ENCODE measurements at places on chromosomes 11 and 22.

- peak; percentile 80 for DNase-seq
These were observed 8.5 kb downstream of the YPEL4 start for GRCh38 chr11:57641011-57641807.

DNA sequence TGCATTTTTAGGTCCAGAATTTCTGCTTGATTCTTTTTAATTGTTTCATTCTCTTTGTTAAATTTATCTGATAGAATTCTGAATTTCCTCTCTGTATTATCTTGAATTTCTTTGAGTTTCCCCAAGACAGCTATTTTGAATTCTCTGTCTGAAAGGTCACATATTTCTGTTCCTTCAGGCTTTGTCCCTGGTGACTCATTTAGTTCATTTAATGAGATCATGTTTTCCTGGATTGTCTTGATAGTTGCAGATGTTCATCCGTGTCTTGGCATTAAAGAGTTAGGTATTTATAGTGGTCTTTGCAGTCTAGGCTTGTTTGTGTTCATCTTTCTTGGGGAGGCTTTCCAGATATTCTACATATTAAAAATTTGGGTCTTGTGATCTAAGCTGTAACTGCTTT, 694.8 kb upstream of the CCDC179 start:
- DNase-seq: no peak

DNA sequence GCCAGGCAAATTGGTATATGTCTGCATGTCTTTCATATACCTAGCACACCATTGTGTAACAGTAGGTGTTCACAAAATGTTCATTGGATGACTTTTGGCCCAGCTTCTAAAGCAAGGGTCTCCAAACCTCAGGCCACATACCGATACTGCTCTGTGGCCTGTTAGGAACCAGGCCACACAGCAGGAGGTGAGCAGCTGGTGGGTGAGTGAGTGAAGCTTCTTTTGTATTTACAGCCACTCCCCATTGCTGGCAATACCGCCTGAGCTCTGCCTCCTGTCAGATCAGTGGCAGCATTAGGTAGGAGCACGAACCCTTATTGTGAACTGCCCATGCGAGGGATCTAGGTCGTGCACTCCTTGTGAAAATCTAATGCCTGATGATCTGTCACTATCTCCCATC, 836.6 kb downstream of the NTM start:
- DNase-seq: no peak

DNA sequence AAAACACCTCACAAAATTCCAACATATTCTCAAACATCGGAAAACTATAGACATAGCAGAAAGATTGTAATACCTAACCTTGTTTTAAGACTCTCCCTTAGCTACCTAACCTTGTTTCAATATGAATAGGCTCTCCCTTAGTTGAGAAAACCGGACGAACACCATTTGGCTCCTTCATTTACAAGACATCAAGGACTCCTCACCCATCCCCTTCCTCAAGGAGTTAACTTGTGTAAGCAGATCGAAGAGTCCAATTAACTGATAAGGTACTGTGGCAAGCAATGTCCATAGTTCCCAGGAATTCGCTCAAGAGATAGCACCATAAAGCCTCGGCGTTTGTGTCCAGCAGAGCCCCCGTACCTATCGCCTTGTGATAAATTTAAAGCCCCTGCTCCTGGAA, 4.6 kb upstream of the ACRV1 start:
- no peak for DNase-seq

- no peak for DNase-seq
These were observed 174.1 kb downstream of the TTC28 start for GRCh38 chr22:28505416-28506149.

DNA sequence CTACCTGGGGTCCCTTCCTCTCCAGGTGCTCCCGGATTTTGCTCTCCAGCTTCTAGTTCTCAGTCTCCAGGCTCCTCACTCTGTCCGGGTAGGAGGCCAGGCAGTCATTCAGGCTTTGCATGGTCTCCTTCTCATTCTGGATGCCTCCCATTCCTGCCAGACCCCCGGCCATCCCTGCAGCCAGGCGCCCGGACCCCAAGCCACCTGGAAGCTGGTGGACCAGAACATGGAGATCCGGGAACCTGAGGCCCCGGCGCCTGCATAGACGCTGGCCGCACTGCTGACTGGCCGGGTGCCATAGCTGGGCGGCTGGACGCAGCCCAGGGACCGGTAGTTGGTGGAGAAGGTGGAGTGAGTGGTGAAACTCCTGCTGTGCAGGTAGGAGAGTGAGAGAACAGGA, 8.0 kb upstream of the OR52L1 start:
- no peak for DNase-seq

DNA sequence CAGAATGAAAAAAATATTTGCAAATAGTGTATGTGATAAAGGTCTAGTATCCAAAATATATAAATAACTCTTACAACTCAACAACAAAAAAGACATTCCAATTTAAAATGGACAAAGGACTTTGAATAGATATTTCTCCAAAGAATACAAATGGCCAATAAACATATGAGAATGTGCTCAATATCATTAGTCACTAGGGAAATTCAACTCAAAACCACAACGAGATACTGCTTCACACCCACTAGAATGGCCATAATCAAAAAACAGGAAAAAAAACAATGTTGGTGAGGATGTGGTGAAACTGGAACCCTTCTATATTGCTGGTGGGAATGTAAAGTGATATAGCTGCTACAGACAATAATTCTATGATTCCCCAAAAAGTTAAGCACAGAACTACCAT, 38.6 kb upstream of the RPS13 start:
- DNase-seq: no peak

DNA sequence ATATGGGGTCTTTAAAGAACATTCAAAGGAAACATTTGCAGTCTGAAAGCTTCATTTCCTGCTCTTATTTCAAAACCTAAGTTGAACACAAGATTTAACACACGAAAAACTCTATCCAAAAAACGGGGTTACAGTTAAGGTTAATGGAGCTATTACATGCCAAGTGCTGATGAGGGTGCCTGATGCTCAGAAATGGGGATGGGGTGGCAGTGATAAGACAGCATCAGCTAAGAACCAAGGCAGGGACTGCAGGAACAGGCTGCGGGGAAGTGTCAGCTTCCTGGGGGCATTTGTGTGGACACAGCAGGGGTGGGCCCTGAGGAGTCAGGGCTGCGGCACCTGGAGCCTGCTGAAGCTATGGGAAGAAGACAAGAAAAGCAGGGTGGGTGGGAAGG, 12.2 kb downstream of the DGCR2 start:
- DNase-seq: no peak

GRCh38 chr11:130798801-130799200, 117.5 kb downstream of the SNX19 start:
- no peak for DNase-seq

GRCh38 chr11:118503216-118503615, 24.1 kb upstream of the TTC36 start:
- no peak for DNase-seq

DNA sequence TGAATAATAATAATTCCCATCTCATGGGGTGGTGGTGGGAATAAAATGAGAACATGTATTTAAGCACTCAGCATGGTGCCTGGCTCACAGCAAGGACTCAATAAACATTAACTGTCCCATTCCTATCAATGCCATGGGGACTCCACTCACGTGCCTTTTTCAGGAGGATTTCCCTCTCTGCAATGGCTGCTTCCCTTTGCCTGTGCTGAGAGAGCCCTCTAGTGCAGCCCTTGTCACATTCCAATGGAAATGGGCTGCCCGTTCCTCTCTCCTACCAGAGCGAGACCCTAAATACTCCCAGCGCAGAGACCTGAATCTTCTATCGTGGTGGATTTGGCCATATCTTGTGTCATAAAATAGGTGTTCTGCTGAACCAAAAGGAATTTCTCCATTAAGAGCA, 621.5 kb upstream of the B3GAT1 start:
- DNase-seq: peak; percentile 60

DNA sequence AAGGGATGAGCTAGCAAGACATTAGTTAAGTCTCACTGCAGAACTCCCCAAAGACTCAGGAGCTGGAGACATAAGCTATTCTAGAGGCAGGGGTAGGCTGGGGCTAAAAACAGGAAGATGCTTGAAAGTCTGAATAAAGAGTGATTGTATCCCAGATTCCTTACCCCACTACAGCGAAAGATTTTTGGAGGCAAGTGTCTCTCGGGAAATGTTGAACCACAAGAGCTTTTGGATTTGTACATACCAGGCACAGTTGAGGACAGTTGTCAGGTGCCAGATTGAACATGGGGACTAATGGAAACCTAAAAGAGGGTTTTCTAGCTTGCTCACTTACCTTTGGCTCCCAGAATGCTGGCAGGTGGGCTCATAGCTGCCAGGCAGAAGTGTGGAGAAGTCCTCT, 43.5 kb upstream of the OR9Q1 start:
- DNase-seq: no peak

DNA sequence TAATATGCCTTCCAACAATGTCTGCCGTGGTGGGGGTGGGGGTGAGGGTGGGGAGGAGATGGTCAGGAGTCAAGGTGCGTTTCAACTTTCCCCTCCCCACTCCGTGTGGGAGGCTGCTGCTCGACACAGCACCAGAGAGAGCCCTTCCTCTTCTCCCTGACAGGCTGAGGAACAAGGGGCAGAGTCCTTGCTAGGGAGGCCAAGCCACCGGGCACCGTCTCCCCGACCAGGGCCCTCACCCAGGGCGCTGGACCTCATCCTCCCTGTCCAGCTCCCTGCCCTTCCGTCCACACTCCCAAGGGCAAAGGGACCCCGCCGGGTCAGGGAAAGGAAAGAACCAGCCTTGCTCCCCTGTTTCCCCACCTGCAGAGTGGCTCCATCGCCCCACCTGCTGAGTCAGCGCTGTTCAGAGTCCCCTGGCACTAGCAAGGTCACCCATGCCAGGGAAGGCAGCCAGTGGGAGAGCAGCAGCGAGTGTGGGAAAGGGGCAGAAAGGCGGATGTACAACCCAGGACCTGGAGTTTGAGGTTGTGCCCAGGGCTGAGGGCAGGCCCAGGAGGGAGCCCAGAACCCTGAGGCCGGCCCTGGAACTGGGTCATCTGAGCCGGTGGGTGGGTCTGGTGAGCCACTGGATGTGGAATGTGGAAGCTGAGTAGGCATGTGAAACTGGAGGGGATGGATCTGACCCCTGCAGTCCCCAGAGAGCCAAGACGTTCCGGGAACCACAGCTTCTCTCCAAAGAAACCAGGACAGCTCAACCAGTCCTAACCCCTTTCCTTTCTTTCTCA, 47.2 kb downstream of the BUD13 start:
- no peak for DNase-seq

GRCh38 chr22:37629928-37630327, 9.5 kb upstream of the SH3BP1 start:
- no peak for DNase-seq

- DNase-seq: no peak
These were observed 34.7 kb upstream of the TOLLIP start for GRCh38 chr11:1344056-1344635.

- DNase-seq: no peak
These were observed 158.3 kb upstream of the MTMR2 start for GRCh38 chr11:96082002-96082899.

DNA sequence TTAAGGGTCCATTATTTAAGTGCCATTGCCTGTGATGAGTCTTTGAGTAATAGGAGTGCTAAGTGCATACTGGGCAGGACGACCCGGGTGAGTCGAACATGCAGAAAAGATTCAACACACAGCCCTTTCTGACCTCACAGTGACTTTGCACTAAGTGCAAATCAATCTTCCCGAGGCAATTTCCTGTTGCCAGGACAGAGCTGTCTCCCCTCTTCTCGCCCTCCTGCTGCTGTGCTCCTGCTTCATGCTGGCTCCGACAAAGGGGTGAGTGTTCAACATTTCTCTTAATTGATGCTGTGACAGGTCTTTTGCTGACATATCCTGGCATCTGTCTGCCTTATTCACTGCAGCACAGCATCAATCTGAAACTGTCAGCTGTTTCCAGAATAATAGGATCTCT, 42.0 kb downstream of the MCHR1 start:
- no peak for DNase-seq

All from lung (tissue), 17 donors.